ENCODE measurements at places on chromosomes 3 and 15.

GRCh38 chr3:15310491-15311370 lies 21.7 kb downstream of the SH3BP5 start:
- no peak for DNase-seq

DNA sequence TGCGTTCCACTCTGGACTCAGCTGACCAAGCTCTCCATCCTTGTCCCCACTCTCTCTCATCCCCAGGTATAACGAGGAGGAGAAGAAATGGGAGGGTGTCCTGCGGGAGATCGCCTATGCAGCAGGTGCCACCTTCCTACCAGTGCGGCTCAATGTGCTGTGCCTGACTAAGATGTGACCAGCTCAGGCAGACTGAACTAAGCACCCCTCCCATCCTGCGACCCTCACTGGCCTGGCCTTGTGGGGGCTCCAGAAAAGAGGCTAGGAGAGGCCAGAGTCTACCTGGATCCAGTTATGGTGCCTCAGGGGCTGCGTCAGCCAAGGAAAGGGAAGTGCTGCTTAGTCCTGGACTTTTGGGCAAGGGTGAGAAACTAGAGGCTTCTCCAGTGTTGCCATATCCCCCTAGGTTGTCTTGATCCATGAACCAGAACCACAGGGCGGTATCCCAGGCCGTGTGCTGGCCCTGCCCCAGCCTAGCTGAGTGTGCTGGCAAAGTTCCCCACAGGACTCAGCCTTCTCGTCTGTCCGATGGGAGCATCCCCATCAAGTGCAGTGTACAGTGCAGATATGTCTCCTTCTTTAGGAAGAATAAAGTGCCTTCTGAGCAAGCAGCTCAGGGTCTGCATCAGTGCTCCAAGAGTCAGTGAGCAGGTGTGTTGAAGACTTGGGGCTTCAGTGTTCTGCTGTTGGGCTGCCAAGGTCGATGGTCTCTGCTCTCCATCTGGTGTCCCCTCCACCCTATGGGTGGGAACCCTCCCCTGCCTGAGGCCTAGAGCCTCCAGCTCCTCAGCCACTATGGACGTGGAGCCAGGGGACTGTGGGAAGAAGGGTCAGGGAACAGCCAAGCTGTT lies 6.7 kb downstream of the KLHL40 start:
- no peak for DNase-seq

GRCh38 chr3:101574388-101575112 lies 570 bp downstream of the PCNP start:
- peak; percentile 60 for DNase-seq

- DNase-seq = no peak
These were observed 145.7 kb downstream of the EPHA6 start for GRCh38 chr3:96959901-96960641.

DNA sequence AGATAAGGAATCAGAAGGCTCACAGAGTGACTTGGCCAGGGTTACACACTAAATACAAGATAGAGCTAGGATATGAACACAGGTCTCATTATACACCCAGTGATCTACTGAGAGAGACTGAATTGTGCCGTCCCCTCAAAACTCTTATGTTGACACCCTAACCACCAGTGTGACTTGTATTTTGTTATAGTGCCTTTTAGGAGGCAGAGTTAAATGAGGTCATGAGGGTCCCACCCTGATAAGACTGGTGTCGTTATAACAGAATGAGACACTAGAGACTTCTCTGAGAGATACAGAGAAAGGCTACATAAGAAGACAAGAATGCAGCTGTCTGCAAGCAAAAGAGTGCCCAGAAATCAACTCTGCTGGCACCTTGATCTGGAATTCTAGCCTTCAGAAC lies 12.6 kb downstream of the KPNA1 start:
- no peak for DNase-seq

GRCh38 chr15:37084602-37085001 lies 15.7 kb downstream of the MEIS2 start:
- no peak for DNase-seq

- no peak for DNase-seq
These were observed 40.0 kb upstream of the TRH start for GRCh38 chr3:129934234-129935123.

- no peak for DNase-seq
These were observed 8.3 kb upstream of the PIGZ start for GRCh38 chr3:196976941-196977340.

DNA sequence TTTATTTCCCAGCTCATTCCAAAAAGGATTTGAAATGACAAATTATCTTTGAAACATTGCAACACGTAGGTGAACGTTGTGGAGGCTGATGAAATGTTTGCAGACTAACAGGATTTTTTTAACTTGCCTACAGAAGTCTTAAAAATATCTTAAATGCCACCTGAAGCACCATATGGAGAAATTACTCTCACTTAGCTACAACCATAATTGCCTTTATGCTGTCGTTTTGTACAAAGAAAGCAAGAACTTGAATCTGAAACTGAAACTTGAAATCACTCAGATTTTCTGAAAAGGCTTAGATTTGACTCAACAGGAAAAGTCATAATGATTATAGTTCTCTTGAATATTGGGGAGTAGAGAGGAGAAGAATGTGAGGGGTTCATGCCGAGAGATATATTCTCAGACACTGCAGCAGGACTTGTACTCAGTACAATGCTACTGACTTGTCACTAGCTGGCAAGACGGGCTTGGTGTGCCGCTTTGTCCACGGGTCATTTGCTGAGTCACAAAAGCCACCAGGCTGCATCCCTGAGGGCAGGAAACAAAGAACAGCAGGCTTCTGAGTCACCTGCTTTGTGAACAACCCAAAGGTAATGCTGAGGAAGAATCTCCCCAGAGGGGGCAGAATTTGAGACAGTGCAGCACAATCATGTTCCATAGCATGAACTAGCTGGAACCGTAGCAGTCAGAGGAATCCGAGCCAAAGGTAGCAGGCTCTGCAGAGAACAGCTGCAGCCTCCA lies 7.1 kb upstream of the FMN1 start:
- peak; percentile 54 for DNase-seq

DNA sequence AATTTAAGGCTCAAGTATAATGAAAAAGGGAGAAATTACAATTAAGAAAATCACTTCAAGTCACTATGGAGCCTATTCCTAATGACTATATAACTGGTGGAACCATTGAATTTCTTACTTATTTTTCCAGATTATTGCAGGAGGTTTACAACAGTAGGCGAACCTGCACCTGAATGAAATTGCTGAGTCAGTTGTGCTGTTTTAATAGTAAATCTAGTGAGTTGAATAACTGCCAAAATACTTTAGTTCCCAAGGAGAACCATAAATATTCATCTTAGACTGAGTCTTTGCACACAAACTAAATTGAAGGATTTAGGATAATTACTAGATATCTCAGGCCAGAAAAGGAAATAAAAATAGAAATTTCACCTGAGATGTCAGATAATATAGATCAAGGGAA lies 1052.8 kb downstream of the NAALADL2 start:
- DNase-seq = no peak
